ENCODE measurements at places on chromosomes 2 and 18.

GRCh38 chr2:42652086-42652485 lies 83.7 kb downstream of the MTA3 start:
- DNase-seq: no peak

DNA sequence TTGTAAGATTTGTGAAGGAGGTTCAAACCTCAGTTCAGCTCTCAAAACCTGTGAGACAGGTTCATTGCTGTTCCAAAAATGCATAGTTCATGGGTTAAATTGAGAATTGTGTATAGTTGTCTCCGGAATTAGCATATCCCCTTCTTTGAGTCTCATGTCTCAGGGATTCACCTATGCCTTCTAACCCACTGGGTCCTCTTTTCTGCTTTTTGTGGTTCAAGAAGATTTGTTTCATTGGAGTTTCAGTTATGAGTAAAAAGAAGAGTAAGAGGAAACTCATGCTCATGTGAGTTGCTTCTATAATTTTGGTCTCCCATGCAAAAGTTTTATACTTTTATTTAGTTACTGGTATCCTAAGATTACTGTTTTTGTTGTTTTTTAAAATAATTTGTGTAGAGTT lies 1219.8 kb upstream of the ZEB2 start:
- DNase-seq: no peak

- DNase-seq: no peak
Measured at GRCh38 chr18:56799756-56800155, 148.6 kb downstream of the WDR7 start.

DNA sequence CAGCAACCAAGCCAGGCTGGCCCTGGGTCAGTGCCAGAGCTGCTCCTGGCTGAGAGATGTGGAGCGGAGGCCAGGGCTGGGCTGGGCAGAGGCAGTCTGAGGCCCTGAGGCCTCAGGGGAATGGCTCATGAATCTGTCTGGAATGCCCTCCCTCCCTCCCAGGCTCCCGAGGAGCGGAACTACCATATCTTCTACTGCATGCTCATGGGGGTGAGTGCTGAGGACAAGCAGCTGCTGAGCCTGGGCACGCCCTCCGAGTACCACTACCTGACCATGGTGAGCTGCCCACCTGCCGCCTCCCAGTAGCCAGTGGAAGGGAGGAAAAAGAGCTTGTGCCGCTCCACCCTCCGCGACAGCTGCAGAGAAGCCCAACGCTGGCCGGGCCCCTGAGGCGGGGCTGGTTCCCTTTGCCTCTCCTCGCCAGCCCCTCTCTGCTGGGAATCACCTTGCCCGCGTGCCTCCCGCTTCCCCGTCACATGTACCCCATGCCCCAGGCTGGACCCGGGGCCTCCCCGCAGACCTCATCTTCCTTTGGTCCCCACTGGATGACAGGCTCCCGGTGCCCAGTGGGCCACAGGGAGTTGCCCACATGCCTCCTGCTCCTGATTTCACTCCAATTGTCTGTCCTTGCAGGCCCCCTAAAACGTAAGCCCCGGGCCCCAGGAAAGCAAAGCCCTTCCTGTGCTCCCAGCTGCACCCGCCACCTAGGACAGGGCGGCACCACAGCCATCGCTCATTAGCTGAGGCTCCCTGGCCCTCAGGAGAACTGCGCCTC lies 41.1 kb downstream of the MYO7B start:
- DNase-seq: peak; percentile 40

Measured in amniotic epithelial cell (primary cell).